H9 (cell line): ENCODE measurements at places on chromosomes 12 and 14. TPM values are rescaled to one million over a fixed set of nuclear protein-coding genes. Genes with fewer than 3 reads are reported as not detected.

TAS2R19 gene
- total RNA-seq = 1.7 and 2.6 TPM in 2 replicates

OR6C6 gene
- not detected in 2 replicates for total RNA-seq

STRAP gene
- total RNA-seq = 210 and 218 TPM in 2 replicates

IAPP gene
- total RNA-seq = not detected in 2 replicates

DNA sequence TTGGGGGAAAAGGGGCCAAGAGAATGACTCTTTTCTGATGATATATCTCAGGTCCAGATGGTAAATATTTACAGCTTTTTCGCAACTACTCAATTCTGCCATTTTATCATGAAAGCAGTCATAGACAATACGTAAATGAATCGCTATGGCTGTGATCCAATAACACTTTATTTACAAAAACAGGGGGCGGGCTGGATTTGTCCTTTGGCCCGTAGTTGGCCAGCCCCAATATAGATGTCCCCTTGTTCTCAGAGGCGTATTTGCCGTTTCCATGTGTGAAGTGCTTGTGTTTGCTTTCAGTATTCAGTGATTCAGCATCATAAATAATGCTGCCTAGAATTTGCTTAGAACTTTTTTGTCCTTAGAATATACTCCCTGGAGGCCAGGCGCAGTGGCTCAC is 77.2 kb downstream of the CCDC92 start:
- no peaks in the 10 kb centered on the region for H3K4me1 ChIP-seq
- DNase-seq = no peak
- no peak overlapping the region for H3K4me3 ChIP-seq
- no peaks in the 10 kb centered on the region for H3K27me3 ChIP-seq
- H3K36me3 ChIP-seq = peaks cover 4% of the 10 kb centered on the region
- no peak overlapping the region for H3K27ac ChIP-seq

DNA sequence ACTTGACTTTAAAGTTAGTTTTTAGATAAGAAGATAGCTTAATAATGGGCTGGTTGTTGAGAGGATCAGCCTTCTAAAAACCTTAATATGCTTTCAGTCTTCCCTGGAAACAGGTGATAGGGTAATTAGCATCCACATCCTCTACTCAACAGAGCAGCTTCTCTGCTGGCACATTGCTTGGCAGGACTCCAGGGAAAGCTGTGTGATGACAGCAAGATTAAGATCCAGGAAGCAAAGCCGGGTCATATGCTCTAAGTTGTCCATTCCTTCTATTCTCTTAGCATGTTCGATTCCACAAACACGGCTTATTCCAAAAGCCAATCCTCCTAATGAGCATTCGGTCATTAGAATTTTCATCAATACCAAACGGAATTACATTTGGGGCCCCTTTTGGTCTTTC is 87.0 kb downstream of the HMGA2 start:
- H3K4me1 ChIP-seq = peaks cover 5% of the 10 kb centered on the region; the same call in 1 of the 2 replicates
- H3K36me3 ChIP-seq = peaks cover 16% of the 10 kb centered on the region
- H3K4me3 ChIP-seq = no peak overlapping the region
- H3K27me3 ChIP-seq = no peaks in the 10 kb centered on the region

GRCh38 chr12:12582193-12582881 is 19.7 kb upstream of the DUSP16 start:
- no peak overlapping the region for H3K27ac ChIP-seq
- no peaks in the 10 kb centered on the region for H3K27me3 ChIP-seq
- no peaks in the 10 kb centered on the region for H3K4me1 ChIP-seq
- H3K36me3 ChIP-seq = no peaks in the 10 kb centered on the region
- DNase-seq = no peak
- no peak overlapping the region for H3K4me3 ChIP-seq
